ENCODE measurements at places on chromosomes 5 and 9.

DNA sequence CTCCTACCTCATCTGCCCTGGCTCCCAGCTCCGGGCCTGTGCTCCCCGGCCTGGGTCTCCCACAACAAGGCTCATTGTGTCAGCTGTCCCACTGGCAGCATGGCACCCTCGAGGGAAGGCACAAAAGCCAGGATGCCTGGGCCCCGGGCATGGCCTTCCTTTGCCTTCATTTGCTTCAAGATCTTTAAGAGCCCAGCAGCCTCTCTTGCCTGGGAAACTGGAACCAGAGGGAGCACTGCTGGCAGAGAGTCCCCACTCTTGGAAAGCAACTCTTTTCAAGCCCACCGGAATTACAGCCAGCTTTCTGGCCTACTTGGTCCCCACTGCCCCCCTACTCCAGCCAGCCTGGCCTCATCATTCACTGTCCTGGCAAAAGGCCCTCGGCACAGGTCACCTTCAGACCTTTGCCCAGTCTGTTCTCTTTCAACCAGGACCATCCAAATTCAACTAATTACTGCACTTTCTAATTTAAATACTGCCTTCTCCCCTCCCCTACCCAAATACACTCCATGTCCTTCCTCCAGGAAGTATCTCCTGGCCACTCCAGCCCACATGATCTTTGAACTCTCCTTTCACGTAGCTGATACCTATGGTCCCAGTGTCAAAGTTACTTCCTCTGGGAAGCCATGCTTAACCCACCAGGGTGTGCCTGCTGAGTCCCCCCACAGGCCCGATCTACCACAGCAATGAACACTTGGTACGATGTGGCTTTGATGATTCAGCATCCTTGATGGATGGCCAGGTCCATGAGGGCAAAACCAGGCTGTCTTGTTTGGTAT lies 8.9 kb downstream of the ZER1 start:
- DNase-seq = no peak

DNA sequence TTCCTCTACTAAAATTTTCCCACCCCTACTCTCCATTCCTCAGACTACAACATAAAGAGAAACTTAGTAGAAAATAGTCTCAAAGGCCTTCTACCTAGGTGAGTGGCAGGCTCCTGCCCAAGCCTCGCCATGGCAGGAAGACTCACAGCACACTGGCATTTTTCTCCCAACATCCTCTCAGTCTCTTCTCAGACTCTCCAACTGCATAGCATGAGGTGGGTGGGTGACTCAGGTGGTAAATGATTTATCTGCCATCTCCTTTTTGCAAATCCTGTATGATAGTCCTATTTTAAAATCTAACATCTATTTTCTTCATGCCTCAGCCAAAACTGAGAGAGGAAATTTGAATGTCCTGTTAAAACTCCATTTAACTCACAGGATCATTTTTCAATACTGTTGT lies 33.5 kb upstream of the GRIA1 start:
- DNase-seq = no peak

DNA sequence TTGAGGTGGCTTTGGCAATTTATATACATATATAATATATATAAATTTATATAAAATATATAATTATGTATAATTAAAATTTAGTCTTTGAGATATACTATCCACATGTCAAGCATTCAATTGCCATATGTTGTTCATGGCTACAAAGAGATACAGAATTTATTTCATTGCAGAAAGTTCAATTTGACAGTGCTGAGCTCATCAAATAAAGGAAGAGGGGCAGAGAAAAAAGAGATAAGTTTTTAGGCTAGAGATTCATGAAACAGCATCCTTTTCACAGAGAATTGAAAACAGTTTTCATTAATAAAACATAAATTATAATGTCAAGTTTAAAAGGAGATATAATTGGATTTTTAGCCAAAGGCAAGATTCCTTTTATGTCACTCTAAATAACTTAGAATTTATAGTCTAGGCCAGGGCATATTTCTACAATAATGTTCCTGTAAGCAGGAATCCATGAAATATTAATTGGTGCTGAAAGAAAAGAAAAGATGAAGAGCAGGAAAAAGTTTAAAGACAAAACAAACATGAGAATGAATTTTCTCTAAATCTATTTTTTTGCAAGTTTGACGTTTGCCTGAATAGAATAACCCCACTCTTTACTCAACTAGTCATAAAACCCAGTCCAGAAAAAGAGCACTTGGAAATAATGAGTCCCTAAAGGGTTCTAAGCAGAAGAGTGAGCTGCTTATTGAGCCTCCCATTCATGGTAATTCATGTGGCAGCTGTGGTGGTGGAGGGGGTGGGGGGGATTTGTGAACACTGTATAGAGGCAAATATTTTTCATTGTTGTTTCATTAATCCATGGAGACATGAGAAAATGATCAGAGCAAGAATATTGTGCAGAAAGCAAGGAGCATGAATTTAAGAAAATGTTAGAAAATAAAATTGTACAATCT lies 1279.5 kb downstream of the CDH12 start:
- DNase-seq = no peak

DNA sequence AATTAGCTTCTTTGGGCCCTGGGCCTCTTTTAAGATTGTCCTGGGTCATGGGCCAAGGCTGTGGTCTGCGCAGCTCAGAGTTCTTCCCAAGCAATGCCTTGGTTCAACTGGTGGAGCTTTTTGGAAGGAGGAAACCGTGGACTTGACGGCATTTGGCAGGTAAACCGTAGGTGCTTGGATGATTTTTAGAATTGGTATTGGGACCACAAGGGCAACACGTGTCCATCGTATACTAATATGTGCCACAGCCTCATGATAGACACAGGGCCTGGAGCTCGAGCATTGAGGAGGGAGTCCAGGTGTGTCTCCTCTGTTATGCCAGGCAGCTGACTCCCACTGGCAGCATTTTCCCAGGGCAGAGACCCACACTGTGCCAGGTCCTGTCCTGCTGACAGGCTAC lies 120.9 kb upstream of the PITX1 start:
- DNase-seq = no peak

GRCh38 chr5:179800696-179801201 lies 5.9 kb downstream of the MGAT4B start:
- DNase-seq = no peak

- DNase-seq = no peak
Measured at GRCh38 chr9:129886226-129887174, 51.2 kb downstream of the USP20 start.

GRCh38 chr9:76215066-76215465 lies 179.2 kb downstream of the RFK start:
- DNase-seq = no peak

GRCh38 chr5:52063186-52063585 lies 679.9 kb downstream of the ISL1 start:
- DNase-seq = no peak

DNA sequence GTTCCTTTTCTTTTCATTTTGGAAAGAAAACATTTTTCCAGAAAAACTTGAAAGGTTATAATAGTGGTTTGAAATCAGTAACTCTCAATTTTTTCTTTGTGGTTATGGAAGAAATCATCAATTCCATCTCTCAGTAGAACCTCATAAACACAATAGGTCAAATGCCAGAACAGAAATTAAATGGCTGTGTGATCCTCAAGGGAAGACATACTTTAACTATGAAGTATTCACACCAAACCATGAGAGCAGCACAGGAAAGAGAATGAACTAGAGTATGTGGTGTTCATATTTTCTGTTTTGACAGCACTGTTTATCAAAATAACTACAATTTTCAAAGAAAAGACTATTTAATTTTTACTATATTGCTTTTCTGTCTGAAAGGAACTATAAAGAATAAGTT lies 29.7 kb upstream of the EFNA5 start:
- no peak for DNase-seq

- no peak for DNase-seq
Measured at GRCh38 chr9:130815242-130815808, 19.7 kb upstream of the ABL1 start.

DNA sequence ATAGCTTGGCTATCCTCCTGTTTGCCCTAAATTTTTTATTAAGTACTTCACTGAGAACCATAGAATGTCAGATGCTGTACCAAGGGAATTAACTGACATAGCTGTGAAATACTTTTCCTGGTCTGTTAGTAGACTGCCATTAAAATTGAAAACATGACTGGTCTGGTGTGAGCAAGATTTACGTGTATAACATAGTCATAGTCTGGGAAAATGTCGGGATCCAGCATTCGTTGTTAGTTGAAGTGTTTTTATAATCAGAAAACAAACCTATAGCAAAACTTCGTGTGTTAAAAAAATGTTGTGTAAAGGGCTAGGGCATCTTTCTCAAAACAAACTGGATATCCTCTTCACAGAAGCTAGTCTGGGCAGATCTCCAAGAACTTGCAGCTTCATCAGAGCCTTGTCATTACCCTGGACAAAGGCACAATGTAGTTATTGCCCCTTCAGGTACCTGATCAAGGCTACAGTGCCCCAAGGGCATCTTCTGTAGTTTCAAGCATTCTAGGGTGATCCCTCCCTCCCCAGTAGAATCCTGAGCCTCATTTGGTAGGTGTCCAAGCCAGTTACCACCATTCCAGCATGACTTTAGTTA lies 454.2 kb upstream of the SGCD start:
- no peak for DNase-seq

- no peak for DNase-seq
Measured at GRCh38 chr5:168713051-168713450, 133.9 kb upstream of the PANK3 start.

GRCh38 chr5:56190497-56190896 lies 42.6 kb downstream of the ANKRD55 start:
- DNase-seq = peak; percentile 29

GRCh38 chr5:40734986-40735385 lies 20.8 kb downstream of the TTC33 start:
- DNase-seq = no peak

- DNase-seq = no peak
Measured at GRCh38 chr5:31626156-31626555, 12.8 kb upstream of the PDZD2 start.

DNA sequence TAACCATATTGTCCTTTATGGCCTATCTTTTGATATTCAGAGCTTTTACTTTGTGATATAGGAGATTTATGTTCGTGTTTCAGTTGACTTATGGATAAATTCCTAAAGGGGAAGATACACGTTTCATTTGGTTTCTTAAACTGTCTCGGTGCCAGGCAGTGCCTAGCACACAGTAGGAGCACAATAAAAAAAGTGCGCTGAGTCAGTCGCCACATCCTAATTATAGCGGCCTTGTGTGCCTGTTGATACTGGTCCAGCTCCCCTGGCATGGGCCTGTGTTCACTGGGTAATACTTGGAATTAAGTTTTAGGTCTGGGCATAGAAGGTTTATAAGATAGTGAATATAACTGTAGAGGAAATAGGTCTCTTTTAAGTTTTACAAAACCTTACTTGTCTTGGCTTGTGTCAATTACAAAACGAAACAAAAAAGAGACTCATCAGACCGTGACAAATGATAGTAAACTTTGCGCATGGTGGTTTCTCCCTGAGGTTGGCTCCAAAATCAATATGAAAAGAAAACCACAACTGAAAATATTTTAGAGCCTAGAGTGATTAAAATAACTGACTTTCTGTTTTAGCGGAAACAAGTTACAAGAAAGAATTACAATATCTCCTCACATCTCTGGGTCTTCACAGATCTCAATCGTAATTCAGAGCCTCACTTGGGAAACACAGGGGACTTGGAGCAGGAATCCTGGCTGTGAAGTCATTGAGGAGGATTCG lies 84.8 kb downstream of the MVB12B start:
- DNase-seq = no peak

- no peak for DNase-seq
Measured at GRCh38 chr5:62790348-62790747, 211.7 kb downstream of the LRRC70 start.

DNA sequence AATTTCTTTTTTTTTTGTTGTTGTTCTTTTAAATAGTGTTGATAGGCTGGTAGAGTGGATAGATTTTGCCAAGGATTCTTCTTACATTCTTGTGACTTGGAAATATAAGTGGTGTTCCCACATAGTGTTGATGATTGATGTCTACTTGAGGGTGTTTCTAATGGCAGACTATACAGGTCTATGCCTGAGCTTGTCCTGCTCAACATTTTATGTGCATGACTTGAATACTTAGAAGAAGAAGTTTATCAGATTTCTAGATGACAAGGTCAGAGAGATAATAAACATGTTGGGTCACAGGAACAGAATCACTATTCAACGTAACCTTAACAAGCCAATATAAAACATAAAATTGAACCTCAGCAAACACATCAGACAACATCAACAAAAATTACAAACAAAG lies 24.2 kb downstream of the XRCC4 start:
- DNase-seq = no peak

DNA sequence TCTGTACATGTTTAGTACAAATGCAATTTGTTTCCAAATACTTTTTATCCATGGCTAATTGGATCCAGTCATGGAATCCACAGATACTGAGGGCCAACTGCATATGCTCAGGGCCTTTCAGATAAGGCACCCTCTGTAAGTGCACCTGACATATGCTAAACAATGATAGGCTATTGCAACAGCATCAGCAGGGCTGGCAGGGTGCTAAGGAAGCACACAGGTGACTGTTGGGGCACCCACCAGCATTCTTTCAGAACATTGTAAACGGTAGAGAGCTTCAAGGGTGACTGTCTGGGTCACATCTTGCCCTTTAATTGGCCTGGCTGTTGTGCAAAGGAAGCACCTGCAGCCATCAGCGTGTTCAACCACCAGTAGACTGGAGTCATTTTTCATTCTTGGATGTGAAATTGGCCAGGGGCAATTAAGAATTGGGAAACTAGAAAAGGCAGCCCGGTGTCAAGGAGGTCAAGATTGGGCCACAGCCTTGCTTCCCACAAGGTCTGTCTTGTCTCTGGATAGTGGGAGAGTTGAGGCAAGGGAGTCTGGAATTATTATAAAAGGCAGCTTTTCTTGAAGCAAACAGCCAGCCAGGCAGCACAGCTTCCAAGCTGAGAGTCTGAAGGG lies 129.3 kb upstream of the RAI14 start:
- no peak for DNase-seq

DNA sequence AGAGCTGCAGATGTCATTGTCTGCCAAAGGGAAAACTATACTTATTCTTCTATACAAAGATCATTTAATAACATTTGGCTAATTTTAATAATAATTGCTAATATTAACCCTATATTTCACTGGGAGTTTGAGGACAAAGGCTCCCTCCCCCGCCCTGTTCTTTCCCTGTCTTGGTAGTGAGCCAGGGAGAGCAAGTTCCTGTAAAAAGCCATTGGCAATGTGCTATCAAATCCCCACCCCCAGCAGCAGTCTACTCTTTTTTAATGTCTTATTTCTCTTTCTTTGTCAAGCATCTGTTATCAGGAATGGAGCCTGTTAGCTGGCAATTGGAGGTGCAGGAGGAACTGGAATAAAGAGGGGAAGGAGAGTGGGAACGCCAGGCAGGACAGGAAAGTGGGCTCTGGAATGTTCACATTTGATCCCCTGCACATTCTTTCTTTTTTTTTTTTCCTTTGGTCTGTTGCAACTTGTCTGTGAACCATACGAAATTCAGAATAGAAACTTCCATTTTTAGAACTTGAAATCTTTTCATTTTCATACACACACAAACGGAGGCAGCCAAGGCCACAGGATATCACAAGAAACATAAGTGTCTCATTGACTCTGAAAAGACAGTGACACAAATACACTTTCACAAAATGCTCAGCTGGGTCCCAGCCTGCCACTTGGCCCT lies 664.8 kb upstream of the ZNF608 start:
- no peak for DNase-seq

DNA sequence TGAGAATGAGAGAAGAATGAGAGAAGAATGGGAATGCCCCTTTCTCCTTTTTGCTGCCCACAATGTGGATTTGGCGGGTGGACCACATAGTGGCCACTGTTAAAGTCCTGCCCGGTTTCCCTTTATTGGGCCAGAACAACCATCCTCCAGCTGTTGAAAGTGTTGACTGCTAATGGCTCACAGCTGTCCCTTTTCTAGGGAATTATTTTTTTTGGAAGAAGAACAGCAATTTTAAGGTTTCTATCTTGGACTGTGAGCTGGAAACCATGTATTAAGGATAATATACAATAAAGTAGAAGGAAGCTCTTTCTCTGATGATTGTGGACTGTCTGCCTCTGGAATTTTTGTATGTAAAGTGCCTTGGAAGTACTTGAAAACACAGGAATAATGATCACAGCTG lies 185.9 kb downstream of the DMRT2 start:
- no peak for DNase-seq
